Epithelial cell of esophagus (primary cell): ENCODE measurements at places on chromosomes 2 and 18.
A peak's percentile ranks its signal among the peaks of the same experiment; 100 is the strongest.

GRCh38 chr2:215619989-215620388, 184.1 kb upstream of the FN1 start:
- peak; percentile 29 for DNase-seq

GRCh38 chr2:100935372-100935752, 66.7 kb upstream of the RPL31 start:
- DNase-seq: no peak

GRCh38 chr18:56967035-56967434, 179.9 kb upstream of the BOD1L2 start:
- no peak for DNase-seq

- DNase-seq: peak; percentile 89
Observed at GRCh38 chr2:161681046-161681445, 56.8 kb downstream of the SLC4A10 start.

DNA sequence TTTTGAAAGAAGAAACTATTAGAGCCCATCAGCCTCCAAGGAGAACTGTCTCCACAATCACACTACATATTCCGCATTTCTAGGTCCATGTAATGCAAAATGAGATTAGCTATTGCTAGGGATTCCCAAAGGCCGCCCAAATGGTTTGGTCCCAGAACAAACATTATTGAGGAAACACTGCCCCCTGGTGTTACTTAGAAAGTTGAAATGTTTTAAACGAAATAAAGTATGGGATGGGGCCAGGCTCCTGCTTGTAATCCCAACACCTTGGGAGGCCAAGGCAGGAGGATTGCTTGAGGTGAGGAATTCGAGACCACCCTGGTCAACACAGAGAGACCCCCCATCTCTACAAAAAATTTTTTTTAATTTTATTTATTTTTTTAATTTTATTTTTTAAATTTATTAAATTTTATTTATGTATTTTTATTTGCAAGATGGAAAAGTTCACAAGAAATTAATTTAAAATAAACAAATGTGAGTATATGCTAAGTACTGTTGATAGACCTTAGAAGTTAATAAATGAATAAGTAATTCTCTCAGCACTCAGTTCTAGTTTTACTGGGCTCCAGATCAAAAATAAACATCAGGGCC, 5.5 kb downstream of the NHEJ1 start:
- peak; percentile 75 for DNase-seq

DNA sequence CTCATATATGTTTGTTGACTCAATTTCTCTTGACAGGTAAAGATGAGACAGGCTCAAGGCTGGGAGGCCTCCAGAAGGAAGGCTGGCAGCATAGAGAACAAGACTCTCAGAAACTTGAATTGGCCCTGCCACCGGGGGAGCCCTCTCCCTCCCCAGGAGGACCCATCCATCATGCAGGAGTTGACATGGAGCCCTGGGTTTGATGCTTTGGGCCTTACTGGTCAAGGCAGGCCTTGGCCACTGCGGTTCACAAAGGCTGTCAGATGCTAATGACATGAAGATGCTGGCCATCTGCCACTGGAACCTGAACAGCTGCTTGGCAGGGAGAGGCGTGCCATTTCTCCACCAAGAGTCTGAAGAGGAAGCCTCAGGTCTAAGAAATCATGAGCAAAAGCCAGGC, 193.6 kb downstream of the MTCL1 start:
- DNase-seq: no peak

GRCh38 chr2:27019931-27020855, 12.6 kb upstream of the TMEM214 start:
- DNase-seq: no peak

DNA sequence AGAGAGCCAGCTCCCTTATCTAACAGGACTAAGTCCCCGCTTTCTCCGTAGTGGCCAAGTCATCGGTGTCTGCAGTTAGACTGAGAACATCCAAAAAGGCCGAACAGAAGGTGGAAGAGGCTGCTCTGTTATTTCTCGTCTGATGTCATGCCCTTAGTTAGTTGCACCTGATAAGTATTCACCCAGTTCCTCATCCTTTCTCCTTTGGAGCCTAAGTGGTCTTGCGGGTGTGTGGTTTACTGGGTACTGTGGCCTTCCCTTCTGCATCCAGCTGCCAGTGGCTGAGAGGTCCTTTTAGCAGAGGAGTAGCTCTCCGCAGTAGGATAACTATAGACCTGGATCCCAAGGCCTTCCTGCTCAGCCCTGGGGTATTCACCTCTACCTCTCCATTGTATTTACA, 211.6 kb downstream of the BCL2 start:
- no peak for DNase-seq

GRCh38 chr18:62741118-62741566, 25.8 kb downstream of the PHLPP1 start:
- DNase-seq: peak; percentile 82

- peak; percentile 64 for DNase-seq
Observed at GRCh38 chr2:36450466-36451196, 95.1 kb downstream of the CRIM1 start.

- peak; percentile 73 for DNase-seq
Observed at GRCh38 chr2:128727914-128728313, 409.2 kb upstream of the HS6ST1 start.

GRCh38 chr2:12717191-12718014, 667 bp downstream of the TRIB2 start:
- peak; percentile 57 for DNase-seq

DNA sequence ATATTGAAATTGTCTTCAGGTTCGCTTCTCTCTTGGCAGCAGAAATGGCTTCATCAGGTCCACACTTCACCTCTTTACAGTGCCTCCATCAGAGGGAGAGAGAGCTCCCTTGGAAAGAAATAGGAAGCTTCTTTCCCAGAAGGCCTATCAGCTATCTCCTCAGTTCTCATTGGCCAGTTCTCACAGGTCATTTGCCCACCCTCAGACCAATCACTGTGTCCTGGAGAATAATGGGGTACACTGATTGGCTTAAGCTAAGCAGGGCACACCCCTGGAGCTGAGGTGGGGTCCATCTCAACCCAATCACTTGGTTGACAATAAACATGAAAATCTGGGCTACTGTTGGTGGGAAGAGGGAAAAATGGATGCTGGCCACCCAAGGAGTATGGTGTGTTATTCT, 5.2 kb downstream of the GNLY start:
- no peak for DNase-seq

DNA sequence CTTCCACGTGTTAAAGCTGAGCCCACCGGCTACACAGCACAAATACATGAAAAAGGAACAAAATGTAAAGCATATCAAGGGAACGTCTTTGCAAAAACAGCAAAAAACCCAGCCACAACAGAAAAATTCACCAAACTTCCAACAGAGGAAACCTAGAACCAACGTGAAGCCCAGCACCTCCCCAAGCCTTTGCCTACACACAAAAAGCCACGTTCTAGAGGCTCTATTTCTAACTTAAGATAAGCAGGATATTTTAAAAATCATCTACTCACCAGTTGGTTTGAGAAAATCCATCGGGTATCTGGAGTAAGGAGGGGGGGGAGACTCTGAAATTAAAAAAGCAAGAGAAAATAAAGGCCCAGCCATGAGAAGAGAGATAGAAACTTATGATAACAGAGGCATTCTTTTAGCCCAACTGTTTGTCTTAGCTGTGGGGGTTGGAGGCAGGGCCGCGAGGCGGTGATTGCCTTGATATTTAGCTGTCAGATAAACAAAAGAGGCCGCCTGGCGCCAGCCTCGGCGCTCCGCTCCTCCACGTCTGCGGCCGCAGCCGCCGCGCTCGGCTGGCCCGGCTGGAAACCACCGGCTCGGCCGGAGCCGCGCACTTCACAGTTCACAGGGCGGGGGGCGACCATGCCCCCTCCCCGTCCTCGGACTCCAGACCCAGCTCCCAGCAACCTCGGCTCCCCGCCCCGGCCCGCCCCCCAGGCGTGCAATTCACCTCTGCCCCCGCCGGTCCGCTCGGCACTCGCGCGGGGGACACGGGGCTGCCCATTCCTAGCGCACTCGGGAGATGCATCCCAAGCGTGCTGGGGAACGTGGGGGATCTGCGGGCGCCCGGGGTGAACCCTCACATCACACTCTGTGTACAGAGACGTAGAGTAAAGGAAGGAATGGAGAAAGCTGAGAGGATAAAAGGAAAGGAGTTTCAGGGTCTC, 2.4 kb downstream of the SMAD7 start:
- peak; percentile 45 for DNase-seq

DNA sequence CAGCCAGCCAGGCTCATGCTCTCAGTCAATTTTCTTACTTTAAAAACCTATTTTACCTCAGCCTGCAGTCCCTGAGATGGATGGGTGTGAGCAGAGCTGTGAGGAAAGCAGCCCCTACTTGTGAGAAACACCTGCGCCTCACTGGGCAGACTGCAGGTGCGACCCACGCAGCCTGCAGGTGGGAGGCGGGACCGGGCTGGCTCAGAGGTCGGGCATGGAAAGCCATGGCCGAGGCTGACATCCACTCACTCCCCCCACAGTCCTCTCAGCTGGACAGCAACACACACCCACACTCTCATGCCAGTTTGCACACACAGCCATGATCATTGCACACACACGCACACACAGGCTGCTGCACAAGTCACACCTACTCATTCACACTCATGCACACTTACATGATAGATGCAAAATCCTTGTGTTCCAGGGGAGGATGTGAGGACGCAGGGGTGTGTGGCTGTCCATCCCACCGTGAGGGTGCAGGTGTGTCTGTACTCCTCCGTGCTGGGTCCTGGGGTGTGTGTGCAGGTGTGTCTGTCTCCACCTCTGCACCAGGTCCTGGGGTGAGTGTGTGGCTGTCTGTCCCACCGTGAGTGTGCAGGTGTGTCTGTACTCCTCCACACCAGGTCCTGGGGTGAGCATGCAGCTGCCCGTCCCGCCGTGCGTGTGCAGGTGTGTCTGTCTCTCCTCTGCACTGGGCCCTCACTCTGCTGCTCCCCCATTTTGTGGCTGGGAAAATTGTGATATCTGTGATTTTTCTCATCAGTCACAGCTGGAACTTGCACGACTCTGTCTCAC, 166.5 kb downstream of the RTP5 start:
- DNase-seq: no peak

DNA sequence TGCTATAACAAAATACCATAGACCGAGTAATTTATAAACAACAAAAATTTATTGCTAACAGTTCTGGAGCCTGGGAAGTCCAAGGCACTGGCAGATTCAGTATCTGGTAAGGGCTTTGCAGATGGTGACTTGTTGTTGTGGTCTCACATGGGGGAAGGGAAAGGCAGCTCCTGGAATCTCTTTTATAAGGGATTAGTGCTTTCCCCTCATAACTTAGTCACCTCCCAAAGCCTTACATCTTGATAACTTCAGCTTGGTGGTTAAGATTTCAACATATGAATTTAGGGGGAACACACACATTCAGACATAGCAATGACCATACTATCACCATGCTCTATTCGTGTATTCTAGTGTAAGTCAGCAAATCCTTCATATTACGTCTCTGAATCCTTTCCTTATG, 447.6 kb upstream of the TCF4 start:
- DNase-seq: no peak

GRCh38 chr2:28411956-28412609, 19.4 kb downstream of the FOSL2 start:
- no peak for DNase-seq

- DNase-seq: no peak
Observed at GRCh38 chr2:201447086-201447485, 4.2 kb downstream of the TRAK2 start.

GRCh38 chr18:75926811-75927210, 499.3 kb upstream of the SMIM21 start:
- peak; percentile 14 for DNase-seq
